ENCODE measurements at places on chromosomes 3 and 15.

GRCh38 chr3:26505399-26505798 lies 117.2 kb upstream of the LRRC3B start:
- DNase-seq = no peak

DNA sequence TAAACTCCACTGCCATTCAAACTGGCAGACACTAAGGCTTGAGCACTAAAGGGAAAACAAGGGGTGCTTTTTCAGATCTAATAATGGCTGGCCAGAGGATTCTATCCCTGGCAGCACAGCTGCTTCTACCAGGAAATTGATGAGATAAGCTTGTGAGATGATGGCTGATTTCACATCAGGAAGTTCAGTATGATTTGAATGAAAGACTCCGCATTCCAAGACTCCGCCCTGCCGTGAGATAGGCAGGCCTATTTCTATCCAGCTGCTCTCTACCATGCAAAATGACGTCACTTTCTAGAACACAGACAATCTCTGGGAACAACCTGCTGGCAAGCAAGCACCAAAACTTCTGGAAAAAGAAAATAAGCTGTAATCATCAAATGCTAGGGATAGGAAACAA lies 171.8 kb downstream of the WDR76 start:
- no peak for DNase-seq

GRCh38 chr3:110779581-110779980 lies 292.0 kb upstream of the NECTIN3 start:
- DNase-seq = no peak

GRCh38 chr3:189911001-189911400 lies 209.7 kb downstream of the P3H2 start:
- no peak for DNase-seq

All from stimulated activated CD8-positive, alpha-beta memory T cell treated with anti-CD3 and anti-CD28 coated beads, Interleukin-4, amount 100 ng/mL, for 4 hours (primary cell).